RPMI8226 (cell line): ENCODE measurements at places on chromosomes 2 and 18.
A peak's percentile ranks its signal among the peaks of the same experiment; 100 is the strongest.

- DNase-seq, result no peak
These were observed 7.6 kb downstream of the STAMBP start for GRCh38 chr2:73836141-73836943.

DNA sequence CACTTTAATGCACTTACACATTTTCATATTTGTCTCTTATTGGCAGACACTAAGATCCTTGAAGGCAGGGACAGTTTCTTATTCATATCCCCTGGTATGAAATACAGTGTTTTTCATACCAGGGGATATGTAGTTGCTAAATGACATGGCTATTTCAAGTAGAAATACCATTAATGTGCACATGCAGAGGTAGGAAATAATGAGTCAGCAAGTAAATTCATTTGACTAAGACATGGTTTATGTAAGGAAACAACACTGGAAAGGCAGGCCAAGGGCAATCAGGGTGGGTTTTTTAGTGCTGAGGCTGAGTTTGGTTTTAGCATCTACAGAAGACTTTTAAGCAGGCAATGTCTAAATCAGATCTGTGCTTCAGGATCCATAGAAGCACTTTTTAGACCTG, 155.9 kb downstream of the WDPCP start:
- DNase-seq, result no peak

- no peak for DNase-seq
These were observed 143.4 kb downstream of the TMEM17 start for GRCh38 chr2:62362561-62362960.

DNA sequence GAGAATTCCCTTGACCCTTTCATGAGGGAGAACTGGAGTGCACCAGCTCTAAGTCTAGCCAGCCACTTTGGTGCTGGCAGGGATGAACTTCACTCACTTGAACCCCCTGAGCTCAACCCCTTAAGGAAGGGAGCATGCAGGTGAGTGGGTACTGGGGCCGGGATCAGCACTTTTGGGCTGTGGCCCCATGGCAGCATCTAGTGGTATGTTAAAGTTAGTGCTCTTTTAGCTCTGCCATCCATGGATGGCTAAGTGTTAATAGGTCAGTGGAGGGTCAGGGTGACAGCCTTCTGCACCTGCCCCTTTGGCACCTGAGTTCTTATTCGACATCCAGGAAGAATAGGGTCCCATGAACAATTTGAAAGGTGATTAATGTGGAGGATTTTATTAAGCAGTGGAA, 689.0 kb upstream of the FSHR start:
- DNase-seq, result no peak

GRCh38 chr2:108943751-108944150, 45.3 kb downstream of the EDAR start:
- no peak for DNase-seq

GRCh38 chr2:18077704-18078103, 199.2 kb downstream of the KCNS3 start:
- no peak for DNase-seq

- no peak for DNase-seq
These were observed 36.2 kb downstream of the LRRFIP1 start for GRCh38 chr2:237663517-237664110.

DNA sequence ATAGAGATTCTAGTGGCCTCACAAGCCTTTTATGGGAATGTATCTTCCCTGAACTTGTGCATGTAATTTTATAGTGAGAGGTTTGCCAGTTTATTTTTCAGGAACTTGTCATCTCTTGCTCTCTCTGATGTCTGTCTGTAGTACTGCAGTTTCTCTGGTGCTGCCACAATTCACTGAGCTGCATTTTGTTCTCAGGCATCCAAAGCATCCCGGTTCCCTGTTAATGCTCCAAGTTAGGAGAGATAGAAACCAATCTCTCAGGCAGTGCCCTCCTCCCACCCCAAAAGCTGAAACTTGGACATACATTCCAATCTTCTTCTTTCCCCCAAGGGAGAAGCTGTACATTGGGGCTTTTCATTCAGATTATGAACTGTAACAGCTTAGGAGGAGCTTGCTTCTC, 30.1 kb upstream of the GRB14 start:
- no peak for DNase-seq

GRCh38 chr2:217929272-217929671, 73.5 kb downstream of the TNS1 start:
- no peak for DNase-seq

DNA sequence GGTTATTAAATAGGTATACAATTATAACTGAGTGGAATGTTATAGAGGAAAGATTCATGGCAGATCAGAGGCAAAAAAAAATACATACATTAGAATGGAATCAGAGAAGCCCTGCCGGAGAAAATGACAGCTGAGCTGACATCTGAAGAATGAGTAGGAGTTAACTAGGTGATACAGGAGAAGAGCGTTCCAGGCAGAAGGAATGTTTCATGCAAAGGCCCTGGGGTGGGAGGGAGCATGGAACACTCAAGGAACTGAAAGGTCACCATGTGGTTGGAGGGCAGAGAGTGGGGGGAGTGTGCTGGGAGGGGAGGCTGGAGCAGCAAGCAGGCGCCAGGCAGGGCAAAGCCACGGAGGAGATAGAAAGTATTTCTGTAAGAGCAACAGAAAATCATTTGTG, 31.6 kb upstream of the CDK5R2 start:
- no peak for DNase-seq

DNA sequence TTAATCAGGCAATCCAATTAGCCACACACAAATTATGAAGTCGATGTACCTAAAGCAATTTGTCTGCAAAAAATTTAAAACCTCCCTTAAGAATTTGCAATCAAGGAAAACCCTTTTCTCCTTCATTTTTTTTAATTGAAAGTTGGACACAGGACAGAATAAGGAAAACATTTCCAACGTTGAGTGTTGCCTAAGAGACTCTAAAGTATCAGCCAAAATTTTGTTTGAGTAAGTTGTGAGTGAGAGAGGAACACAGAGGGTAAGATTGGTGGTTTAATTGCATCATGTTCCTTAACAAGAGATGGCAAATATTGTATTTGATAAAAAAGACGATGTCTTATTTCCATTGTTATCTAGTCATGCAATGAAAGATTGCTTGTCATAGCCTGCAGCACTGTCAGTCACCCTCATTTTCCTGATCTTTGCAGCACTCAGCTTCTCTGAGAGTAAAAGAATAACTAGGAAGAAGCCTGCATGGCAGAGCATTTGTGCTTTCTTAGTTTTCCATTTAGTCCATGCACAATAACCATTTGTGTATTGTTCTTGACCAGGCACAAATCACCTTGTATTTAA, 115.5 kb downstream of the ICOS start:
- no peak for DNase-seq

DNA sequence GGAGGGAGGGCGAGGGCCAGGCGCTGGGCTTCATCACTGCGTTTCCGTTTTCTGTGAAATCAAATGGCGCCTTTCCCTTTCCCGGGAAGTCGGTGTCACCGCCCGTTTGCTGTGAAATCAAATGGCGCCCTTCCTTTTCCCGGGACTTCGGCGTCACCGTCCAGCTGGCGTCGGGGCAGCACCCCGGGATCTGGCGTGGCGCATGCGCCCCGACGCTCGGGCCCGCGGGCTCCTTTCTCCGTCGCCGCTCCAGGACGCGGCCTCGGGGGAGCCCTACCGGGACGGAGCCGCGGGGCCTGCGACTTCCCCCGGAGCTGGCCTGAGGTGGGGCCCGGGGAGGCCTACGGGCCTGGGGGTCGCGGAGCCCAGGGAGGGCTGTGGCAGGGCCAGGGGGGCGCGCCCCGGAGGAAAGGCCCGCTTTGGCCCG, at the start of gene FAM228A:
TSS of gene FAM228A (plus strand) at position 203 of the 427 bp plus-strand sequence. CDS start 428 bp downstream, outside the sequence.
- no peak for DNase-seq

GRCh38 chr2:70643715-70644114, 90.1 kb upstream of the TGFA start:
- DNase-seq, result peak; percentile 82

DNA sequence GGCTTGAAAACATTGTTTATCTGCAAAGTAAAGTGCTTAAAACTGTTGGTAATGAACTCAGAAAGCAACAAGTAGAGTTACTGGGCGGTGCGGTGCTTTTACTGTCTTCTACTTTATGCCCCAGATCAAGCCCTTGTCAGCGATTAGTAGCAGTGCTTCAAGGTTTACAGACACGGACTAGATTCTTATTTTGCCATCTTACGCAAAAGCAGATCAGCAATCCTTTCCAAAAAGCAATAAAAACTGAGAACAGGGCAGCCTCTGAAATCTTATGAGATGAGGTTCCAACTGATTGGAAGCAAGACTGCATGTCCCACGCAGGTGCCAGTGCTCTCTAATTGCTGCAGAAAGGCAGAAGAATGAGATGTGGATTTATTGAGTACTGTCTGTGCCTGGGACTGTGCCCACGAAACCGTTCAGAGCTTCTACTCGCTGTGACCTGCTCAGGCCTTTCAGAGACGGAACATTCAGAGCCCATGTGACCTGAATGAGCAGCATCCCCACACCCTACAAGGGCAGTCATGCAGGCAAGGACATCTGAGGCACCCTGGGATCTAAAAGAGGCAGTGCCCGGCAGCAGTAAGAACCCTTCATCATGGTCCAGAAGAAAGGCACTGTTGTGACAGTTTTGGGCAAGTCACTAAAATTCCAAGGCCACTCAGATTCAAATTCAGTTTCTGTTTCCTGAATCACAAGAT, 15.7 kb downstream of the COL4A3 start:
- no peak for DNase-seq

- DNase-seq, result no peak
These were observed 142.1 kb downstream of the MYT1L start for GRCh38 chr2:2188941-2189340.

GRCh38 chr2:231110551-231110950, 14.3 kb downstream of the HTR2B start:
- DNase-seq, result peak; percentile 15

DNA sequence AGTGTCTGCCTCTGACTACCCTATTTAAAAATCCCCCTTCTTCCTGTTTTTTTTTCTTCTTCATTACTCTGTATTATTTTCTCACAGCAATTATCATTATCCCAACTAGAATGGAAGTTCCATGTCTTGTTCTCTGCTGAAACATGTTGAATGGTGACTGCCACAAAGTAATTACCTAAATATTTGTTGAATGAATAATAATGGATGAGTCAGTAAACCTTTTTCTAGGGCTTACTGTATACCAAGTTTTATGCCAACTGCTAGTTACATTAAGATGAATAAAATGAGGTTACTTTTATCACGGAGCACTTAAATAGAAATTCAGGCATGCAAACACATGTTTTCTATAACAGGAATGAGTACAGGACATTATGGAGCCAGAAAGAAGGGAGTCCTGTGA, 490.6 kb downstream of the THSD7B start:
- DNase-seq, result no peak

- no peak for DNase-seq
These were observed 302.9 kb upstream of the ERBB4 start for GRCh38 chr2:212841460-212841859.

- DNase-seq, result no peak
These were observed 171.9 kb upstream of the CNTNAP5 start for GRCh38 chr2:123853161-123853560.

DNA sequence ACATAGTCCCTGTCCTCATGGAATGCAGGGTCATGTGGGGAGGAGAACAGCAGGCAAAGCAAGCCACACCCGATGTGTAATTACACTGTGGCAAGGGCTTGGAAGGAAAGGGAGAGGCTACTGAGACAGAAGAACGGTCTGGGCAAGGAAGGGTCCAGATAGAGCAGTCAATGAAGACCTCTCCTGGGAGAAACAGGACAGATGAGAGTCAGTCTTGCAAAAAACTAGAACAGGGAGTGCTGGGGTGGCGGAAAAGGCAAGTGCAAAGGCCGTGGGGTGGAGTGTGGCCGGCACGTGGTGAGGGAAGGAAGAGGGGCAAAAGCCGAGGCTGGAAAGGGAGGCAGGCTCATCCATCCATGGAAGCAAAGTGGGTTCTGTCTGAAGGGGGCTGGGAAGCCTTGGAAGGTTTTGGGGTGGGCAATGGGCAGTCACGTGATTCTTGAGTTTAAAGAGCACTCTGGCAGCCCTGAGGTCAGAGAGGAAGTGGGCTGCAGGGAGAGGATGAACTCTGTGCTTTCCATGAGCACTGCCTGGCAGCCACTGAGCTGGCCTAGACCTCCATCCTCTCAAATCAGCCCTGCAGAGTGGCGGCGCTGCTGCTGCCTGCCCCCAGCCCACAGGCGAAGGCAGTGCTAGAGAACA, 182.2 kb downstream of the INHBB start:
- no peak for DNase-seq

- no peak for DNase-seq
These were observed 163.4 kb downstream of the ARL4C start for GRCh38 chr2:234333168-234334130.

- DNase-seq, result no peak
These were observed 506.1 kb downstream of the PTPRM start for GRCh38 chr18:8073167-8073566.

GRCh38 chr2:13714466-13714865, 918.1 kb upstream of the LRATD1 start:
- DNase-seq, result no peak

DNA sequence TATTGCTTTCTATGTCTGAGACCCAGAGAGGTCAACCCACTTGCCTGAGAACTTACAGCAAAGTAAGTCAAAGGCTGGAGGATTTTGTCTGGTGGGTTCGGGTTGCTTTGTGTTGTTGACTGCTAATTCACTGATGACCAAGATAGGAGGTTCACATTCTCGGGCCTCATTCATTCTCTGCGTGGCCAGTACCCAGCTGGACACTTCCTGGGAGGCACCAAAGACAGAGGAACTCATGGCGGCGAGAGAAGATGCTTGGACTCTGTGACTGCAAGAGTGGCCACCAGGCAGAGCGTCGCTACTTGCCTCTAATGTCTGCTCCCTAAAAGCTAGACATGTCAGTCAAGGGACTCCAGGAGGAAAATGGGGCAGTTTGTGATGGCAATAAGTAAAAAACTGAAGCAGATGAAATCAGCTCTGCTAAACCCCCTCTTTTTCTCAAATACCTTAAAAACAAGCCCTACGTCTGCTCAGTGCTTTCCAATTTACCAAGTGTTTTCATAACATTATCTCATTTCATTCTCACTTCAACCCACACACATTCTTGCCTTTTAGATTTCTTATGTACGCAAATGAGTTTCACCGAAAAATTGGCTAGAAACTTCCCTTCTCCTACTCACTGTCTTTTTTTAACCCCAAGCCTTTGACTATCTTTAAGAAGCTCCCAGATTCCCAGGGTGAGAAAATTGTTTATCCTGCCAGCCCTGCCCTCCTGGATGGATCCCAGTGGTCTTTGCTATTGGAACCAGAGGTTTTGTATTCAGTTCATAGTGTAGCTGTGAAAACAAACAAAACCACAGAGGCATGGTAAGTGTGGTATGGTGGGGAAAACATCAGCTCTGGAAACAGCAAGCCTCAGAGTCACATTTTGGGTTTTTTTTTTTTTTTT, 4.9 kb upstream of the LBH start:
- no peak for DNase-seq

DNA sequence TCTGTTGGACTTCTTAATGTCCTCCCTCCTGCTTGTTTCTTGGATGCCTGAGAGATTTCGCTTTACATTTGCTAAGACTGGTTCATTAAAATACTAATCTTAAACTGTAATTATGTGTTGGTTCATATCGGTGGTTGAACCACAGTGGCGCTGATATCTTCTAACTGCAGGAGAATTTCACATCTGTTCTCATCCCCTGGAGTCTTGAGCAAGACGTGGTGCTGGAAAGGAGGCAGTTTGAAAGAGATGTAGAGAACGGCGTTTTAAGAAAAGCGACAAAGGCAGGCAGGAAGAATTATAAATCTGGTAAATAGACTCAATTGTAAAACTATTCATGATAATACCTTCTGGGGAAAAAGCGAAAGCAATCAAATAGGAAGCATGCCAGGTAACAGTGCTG, 79.5 kb downstream of the NXPH2 start:
- DNase-seq, result no peak

GRCh38 chr2:95374921-95375471, 27.5 kb upstream of the FAHD2A start:
- no peak for DNase-seq
